PC-9 (cell line): ENCODE measurements at places on chromosomes 3 and 15. TPM values are rescaled to one million over a fixed set of nuclear protein-coding genes. Genes with fewer than 3 reads are reported as not detected.

Gene COX5A
- 177 and 247 TPM in 2 replicates for total RNA-seq

Gene RETNLB
- not detected in 2 replicates for total RNA-seq

Gene CACNA2D3
- total RNA-seq, result 0.18 and 0.59 TPM in 2 replicates

Gene SLC28A1
- 0.70 and 1.2 TPM in 2 replicates for total RNA-seq

Gene ITIH1
- total RNA-seq, result not detected in 2 replicates

Gene THRB
- total RNA-seq, result 9.7 and 11.2 TPM in 2 replicates

Gene MSL2
- total RNA-seq, result 31.1 and 34.1 TPM in 2 replicates

Gene NANOGP8
- not detected in 2 replicates for total RNA-seq

Gene MYNN
- 13.7 and 18.2 TPM in 2 replicates for total RNA-seq

DNA sequence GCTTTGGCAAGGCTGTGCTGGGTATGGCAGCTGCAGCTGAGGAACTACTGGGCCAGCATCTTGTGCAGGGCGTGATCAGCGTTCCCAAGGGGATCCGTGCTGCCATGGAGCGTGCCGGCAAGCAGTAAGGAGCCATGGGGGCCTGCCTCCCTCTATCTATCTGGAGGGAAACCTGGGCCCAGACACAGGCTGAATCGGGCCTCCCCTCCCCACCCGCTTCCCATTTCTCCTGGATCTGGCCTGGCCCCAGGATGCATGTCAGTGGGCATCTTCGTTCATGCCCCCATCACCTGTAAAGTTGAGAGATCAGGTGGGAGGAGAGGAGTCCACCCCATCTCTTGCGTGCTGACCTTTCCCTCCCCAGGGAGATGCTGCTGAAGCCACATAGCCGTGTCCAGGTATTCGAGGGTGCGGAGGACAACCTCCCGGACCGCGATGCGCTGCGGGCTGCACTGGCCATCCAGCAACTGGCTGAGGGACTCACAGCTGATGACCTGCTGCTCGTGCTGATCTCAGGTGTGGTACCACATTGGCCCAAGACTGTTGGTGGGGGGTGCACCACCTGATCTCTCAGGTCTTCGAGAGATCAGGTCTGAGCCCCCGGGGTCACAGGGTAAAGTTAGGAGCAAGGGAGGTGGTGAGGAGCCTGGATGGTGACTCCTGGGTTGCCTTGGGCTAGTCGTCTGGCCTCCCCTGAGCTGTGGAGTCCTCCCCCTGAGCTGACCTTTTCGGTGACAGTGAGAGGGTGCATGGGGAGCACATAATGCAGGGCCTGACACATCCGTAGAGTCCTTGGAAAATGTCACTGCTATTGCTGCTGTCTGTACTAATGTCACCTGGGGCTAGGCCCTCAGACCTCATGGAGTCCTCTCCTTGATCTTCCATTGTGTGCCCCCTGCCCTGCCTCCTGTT is 3.2 kb downstream of the GLYCTK start:
- DNase-seq, result no peak

- DNase-seq, result no peak
These were observed 336.1 kb downstream of the MFSD1 start for GRCh38 chr3:159137949-159138348.

DNA sequence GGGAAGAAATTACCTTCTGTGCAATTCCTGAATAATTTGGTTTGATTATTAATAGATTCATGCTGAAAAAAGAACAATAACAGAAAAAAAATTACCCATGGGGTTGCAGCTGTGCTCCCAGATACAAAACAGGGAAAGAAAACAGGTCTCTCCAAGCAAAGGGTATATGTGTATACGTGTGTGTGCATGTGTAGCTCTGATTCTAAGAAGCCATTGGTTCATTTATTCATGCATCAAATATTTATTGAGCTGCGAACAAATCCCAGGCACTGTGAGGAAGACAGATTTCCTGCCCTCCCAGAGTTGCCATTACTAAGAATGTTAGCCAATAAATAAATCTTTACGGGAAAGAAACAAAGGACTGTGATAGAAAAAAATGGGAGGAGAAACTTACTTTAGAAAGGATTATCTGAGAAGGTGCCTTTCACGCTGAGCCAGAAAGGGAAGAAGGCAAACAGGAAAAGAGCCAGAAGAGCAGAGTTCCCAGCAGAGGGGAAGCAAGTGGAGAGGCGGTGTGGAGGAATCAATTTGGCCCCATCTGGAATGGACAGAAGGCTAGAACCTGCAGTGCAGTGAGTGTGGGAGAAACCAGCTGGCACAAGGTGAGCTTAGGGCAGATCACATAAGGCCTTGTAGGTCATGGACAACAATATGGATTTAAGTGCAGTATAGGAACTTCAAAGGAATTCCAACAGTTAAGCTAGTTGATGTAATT is 20.7 kb downstream of the CHL1 start:
- DNase-seq, result no peak

GRCh38 chr3:136862617-136863322 is 762 bp downstream of the NCK1 start:
- peak; percentile 68 for DNase-seq

DNA sequence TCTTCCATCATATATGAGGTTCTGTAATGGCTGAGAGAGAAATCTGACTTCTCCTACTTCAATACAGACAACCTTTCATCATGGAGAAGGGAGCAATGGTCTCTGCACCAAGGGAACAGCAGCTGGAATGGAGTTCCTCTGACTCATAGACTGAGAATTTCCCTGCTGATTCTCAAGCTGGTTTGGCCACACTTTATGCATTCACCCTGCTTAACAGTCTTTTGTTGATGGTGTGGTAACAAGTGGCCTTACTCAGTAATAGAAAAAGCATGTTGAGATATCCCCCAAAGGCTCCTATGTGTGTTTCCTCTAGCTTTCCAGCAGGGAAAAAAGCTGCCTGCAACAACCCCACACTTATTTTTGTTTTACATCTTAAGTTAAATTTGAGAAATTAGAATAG is 138.1 kb downstream of the GREM1 start:
- DNase-seq, result peak; percentile 91

GRCh38 chr3:151504606-151505005 is 43.7 kb upstream of the IGSF10 start:
- DNase-seq, result no peak

DNA sequence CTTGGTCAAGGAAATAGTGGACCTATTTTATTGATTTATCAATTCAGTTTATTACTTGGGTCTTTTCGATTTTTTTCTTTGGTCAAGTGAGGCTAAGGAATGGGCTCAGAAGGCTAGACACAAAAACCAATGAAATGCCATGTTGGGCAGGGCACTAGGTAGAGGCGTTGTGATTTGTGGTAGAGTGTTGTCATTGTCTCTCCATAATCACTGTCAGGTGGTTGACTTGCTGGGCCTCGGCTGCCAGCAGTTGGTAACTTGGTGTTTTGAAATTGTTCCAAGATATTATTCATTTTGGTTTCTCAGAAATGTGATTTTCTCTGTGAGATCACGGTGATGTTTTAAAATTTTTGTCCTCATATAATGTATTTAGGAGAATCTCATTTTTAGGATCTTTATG is 173.6 kb downstream of the KLHL25 start:
- no peak for DNase-seq

DNA sequence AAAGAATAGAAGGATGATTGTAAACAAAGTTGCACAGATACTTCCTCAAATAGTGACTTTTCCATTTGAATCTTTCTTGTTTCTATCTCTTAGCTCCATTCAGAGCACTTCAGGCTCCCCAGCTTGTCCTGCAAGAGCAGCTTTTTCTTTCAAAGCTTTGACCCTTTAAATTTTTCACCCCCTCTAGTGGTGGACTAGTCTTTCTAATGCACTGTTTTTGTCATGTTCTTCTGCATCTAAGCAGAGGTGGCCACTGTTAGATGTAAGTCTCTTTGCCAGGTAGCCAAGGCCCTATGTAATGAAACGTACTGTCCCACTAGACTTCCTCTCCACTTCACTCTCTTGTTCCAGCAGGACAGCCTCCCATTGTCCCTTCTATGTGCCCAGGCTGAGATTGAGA is 74.0 kb upstream of the MANF start:
- DNase-seq, result no peak

DNA sequence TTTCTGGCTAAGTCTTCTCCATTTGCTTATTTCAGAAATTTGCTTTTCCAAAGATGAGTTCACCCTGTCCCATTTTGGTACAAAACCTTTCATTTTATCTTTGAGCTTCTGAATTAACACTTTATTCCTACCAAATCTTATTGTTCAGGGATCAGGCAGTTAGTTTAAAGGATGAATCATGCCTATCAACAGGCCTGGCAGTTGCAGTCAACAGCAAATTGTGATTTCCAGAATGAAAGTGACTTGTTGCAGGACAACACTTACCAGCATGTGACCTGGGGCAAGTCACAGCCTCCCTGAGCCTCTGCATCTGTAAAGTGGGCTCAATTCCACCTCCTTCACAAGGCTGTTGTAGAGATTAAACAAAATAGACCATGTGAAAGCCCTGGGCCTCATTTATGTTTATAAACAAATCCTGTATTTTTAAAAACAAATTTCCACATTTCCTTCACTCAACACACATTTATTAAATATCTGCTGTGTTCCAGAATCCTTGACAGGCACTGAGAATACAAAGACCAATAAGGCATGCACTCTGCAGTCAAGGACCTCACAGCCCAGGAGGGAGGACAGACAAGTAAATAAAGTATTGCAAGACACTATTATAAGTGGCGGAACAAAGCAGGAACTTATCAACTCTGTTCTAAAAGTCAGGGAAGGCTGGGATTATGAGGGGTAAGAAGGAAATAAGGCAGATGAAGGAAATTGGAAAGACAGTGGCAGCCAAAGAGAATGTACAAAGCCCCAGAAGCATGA is 359.1 kb upstream of the IL12A start:
- no peak for DNase-seq

DNA sequence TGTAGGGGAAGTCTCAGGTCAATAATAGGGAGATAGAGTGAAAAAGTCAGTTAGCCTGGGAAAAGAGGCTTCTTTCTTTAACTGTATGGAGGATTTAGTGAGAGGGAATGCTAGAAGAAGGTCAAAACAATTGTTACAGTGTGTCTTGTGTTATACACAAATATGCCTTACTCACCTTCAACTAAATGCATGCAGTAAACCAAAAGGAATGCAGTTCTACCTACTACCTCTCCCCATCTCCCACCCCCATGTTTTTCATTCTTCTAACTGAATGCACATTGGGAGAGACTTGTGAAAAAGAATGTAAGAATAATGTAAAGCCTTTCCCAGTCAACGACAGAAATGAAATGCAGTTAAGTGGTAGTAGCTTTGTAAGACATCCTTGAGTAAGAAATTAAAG is 33.8 kb downstream of the CCDC66 start:
- peak; percentile 68 for DNase-seq

- no peak for DNase-seq
These were observed 33.5 kb downstream of the CHCHD6 start for GRCh38 chr3:126737527-126737926.

GRCh38 chr3:33975463-33975862 is 177.0 kb downstream of the PDCD6IP start:
- DNase-seq, result no peak

DNA sequence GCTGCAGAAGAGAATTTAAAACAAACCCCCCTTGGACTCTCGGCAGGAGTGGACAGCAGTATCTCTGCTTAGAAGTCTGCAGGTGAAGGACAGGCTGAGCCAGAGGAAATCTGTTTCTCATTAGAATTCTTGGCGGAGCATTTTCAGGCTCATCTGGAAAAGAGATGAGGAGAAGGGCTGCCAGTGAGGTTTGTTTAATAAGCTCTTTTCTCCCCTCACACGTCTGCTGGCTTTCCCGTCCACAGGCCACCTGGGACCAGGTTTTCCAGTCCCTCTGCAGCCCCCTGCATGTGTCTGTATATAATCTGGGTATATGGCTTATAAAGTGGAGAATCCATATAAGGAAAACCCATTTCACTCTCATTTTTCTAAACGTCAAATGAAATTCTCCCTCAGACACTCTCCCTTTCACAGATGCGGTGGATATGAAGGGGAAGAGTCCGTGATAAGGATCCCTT is 155.4 kb upstream of the TPM1 start:
- DNase-seq, result no peak

- no peak for DNase-seq
These were observed 10.4 kb downstream of the PLA2G4D start for GRCh38 chr15:42083916-42084315.

DNA sequence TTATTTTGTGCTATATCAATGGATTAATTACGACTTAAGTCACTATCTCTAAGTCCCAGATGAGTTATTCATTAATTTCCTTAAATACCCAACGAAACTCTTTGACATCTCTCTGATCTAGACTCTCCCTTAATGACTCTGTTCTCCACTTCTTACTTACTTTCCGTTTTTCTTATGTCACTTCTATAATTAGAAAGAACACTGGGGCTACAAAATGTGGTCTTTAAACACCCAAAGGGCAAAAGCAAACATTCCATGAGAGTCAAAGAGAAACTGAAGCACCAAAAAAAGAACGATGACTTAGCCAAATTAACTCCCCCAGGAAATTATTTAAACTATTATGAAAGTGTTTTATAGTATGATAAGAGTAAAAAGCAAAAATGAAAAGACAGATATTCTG is 166.4 kb upstream of the UBE2E2 start:
- no peak for DNase-seq

- no peak for DNase-seq
These were observed 178.6 kb downstream of the ADAMTS9 start for GRCh38 chr3:64509206-64509605.

DNA sequence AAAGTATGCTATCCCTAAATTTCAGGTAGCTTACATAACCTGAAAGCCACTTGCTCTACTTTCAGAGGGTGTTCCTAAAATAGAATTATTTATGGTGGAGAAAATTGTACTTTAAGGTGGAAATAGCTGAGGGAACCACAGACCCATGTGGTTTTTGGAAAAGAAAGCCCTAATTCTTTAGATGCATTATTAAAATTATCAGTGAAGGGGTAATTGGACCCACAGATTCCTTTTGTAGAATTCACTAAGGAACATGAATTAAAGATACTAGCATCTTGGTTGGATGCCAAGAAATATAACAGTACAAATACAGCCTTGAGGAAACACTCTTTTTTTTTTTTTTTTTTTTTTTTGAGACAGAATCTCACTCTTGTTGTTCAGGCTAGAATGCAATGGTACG is 37.8 kb downstream of the DPPA2 start:
- DNase-seq, result no peak

DNA sequence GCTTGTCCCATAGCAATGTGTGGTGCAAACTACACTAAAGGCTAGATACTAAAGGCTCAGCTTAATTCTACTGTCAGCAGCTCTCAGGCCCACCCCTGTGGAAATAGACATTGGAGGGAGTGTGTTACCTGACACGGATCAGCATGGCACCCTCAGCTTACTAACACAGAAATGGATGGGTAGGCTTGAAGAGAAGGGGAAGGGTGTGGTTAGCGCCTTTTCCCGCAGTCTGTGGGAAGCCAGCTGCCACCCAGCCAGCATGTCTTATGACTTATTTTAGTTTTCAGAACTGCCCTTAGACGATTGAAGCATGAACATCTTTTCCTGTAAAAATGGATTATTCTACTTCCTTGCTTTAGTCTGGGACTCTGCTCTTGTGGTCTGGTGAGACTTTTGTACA is 25.8 kb upstream of the ADPGK start:
- DNase-seq, result no peak

- DNase-seq, result peak; percentile 25
These were observed 435.6 kb downstream of the GOLGA6L6 start for GRCh38 chr15:20106026-20106425.
